ENCODE measurements at places on chromosomes 7 and 10.

DNA sequence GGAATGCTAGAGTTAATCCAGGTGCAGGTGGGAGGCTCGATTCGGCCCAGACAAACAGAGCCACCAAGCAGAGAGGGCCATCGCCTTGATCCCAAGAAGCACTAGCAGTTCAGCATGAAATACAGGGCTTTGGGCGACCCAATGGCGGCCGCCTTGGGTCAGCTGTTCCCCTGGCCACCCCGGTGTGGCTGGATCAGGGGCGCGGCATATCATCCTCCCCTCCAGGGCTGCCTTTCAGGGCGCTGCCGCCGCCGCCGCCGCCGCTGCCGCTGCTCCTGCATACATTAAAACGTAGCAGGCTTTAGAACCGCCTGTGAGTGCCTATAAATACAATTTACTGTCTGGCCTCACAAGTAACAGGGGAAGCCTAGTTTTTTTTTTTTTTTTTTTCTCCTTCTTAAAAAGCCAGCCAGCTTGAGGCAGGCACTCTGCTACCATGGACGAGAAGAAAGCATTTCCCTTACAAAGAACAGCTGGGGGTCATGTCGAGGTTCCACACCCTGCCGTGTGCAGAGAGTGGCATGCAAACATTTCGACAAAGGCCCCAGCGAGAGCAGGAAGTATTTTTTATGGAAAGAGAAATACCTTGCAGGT is 57.7 kb upstream of the EFCAB10 start:
- DNase-seq, result no peak

GRCh38 chr10:4109469-4109868 is 324.5 kb upstream of the KLF6 start:
- no peak for DNase-seq

DNA sequence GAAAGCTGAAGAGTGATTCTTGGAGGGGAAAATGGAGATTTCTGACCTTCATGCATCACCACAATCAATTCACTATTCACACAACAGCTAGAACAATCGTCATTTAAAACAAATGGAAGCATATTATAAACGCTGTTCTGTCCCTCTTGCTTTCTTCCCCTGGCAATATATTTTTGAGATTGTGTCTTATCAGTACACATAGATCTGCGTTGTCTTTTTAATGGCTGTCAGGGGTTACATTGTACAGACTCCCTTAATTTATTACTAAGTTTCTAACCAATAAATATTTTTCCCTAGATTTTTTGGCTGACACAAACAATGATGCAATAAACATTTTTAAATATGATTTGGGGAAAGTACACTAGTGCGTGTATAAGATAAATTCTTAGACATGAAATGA is 1115.7 kb upstream of the C7orf33 start:
- DNase-seq, result no peak

DNA sequence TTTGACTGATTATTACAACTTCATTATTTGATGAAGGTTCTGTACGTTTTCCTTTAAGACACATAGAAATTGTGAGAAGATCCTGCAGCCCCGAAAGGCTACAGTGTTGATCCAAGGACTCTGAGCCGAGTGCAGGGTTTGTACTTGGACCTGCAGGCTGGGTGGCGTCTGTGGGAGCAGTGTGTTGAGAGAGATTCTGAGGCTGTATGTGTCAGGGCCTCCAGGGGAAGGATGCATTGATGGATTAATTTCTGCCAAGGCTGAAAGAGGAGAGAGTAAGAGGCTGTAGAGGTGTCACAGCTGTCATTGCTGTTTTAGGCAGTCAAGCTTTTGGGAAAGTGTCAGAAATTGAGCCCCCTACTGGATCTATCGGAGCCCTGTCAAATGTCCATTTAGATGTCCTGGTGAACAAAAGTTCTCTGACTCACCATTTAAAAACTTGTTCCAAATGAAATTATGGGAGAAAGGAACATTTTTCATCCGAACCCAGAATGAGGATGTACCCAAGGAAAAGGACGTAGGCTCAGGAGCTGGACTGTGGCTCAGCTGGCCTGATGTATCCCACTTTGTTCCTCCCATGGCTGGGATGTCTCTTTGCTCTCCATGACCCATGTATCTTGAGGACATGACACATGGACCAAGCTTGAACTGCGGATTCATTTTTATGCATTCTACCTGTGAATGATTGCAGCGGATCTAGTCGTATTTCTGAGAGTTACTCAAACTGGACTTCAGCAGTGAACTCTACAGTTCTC is 102.2 kb downstream of the TCF7L2 start:
- DNase-seq, result peak; percentile 16

DNA sequence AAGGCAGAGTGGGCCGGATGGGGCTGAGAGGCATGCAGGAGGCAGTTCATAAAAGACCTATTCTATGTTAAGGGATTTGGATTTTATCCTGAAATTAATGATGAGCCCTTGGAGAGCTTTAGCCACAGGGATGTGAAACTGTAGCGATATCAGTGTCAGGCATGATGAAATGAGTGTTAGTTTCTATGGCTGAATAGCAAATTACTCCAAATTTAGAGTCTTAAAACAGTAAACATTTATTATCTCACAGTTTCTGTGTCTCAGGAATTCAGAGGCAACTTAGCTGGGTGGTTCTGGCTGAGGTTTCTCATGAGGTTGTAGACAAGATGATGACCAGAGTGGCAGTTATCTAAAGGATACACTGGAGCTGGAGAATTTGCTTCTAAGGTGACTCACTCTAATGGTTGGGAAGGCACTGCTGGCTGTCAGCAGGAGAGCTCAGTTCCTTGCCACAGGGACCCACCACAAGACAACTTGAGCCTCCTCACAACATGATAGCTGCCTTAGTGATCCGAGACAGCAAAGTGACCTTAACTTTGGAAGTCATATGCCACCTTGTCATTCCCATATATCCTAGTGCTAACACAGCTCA is 36.7 kb upstream of the SFTPD start:
- DNase-seq, result no peak

- DNase-seq, result no peak
Measured at GRCh38 chr7:64113981-64114380, 68.7 kb downstream of the ZNF727 start.

- no peak for DNase-seq
Measured at GRCh38 chr7:21106296-21106732, 319.6 kb upstream of the SP8 start.

- no peak for DNase-seq
Measured at GRCh38 chr10:12750526-12751201, 250.8 kb downstream of the CCDC3 start.

GRCh38 chr10:5533098-5533731 is 8.5 kb downstream of the CALML3 start:
- no peak for DNase-seq

DNA sequence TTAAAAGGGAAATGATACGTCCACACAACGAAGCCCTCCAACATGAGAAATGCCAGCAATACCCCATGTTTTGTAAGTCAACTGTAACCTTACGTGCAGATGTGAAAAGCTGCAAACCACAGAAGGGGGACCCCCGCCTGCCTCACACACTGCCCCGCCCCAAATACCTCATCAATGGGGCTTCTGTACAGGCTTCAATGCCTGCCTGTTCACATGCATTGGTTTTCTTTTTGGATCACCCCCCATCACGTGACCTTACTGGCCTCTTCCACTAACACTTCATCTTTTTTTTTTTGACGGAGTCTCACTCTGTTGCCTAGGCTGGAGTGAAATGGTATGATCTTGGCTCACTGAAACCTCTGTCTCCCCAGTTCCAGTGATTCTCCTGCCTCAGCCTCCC is 224.0 kb downstream of the TNS3 start:
- no peak for DNase-seq

- no peak for DNase-seq
Measured at GRCh38 chr10:117399341-117400196, 24.3 kb upstream of the PDZD8 start.

- DNase-seq, result no peak
Measured at GRCh38 chr7:107594961-107595737, 15.1 kb downstream of the BCAP29 start.

DNA sequence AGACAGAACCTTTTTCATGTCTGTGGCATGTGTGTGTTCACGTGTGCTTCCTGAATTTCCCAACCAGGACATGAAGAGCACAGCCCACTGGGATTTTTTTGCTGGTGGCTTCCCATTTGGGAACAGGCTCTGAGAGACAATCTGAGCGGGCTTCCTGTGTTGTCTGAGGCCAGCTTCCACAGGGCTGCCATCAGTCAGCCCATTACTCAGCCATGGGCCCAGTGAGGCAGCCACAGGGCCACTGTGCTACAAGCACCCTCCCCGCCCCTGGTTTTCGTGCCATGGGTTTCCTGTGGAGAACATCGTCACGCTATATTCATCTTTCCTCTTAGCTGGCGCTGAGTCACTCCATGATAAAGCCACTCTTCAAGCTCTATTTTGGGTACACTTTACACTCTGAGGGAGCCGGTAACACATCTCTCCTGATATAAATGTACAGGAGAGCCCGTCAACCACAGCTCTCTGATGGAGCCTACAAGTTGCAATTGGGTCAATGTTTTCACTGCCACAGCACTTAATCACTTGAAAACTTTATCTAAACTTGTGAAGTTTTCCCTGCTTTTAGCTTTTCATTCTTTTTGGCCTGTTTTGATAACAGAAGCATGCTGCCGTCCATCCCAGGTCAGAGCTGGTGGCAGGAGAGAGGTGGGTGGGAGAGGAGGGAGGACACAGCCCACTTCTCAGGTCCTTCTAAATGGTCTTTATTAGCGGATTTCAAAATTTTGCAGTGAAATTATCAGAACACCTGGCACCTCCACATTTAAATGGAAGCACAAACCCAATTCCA is 96.9 kb downstream of the HIPK2 start:
- no peak for DNase-seq

DNA sequence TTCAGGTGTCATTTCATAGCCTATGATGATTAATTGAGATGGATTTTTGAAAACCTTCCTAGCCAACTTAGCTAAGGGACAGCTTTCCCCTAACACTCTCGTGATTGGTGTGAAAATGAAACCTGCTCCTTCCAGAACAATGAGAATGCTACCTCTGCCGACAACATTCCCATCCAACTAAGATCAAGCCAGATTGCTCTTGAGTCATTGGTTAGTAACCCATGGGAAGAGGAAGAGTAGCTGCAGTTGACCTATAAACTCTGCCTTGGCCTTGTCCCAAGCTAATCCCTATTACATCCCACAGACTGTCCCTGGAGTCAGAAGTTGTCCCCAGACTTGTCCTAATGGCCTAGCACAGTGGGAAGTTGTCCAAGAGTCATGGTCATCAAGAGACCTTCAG is 80.5 kb upstream of the SVIL start:
- no peak for DNase-seq

DNA sequence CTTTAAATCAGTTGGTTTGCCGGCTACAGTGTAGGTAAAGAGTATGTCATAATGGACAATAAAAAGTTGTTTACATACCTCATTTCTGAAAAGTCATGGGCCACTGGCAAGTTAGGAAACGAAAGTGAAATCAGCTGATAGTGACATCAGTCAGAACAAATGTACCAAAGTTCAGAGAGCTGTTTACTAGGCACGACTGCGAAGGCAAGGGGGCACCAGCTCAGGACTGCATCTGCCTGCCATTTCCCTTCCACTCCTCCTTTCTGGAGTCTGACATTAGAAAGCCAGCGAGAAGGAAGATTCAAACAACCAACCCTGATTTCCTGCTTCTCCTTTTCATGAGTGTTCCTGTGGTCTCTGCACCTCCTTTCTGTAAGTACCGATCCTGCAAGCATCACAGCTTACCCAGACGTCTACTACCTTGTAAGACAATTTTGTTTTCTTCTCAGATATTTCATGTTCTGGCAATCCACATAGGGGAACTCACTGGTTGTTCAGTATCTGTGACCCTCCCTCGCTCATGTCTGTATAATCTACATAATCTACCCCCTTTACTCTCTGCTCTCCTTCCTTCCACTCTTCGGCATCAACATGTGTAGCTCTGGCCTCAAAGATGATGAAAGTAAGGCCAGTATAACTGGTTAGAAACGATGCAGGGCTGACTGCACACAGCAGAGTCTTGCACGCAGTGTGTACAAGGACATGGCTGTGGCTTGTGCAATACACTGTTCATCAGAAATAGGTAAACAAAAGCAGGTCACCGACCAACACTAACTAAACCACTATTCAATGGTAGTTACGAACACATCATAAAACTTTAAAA is at the start of gene TMEM140:
TMEM140 (plus strand) TSS at position 174 of the 823 bp plus-strand sequence. CDS start 16,370 bp downstream, outside the sequence.
- peak; percentile 18 for DNase-seq

- no peak for DNase-seq
Measured at GRCh38 chr7:156419782-156420181, 220.8 kb upstream of the RNF32 start.

DNA sequence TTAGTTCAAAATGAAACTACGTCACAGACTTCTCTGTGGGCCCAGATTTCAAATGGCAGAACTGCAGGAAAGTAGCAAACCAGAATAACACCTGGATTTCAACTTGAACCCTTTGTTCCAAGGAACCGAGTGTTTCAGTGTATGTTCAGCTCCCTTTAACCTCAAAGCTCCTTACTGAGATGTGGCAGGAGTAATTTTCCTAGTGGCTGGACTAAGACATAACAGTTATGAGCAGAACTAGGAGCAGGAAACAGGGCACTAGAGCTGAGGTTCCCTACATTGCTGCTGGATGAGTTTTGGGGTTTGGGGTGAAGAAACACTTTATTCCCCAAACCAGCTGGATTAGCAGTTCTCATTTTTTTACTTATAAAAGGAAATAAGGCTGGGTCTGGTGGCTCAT is 50.1 kb downstream of the NSUN6 start:
- DNase-seq, result no peak

DNA sequence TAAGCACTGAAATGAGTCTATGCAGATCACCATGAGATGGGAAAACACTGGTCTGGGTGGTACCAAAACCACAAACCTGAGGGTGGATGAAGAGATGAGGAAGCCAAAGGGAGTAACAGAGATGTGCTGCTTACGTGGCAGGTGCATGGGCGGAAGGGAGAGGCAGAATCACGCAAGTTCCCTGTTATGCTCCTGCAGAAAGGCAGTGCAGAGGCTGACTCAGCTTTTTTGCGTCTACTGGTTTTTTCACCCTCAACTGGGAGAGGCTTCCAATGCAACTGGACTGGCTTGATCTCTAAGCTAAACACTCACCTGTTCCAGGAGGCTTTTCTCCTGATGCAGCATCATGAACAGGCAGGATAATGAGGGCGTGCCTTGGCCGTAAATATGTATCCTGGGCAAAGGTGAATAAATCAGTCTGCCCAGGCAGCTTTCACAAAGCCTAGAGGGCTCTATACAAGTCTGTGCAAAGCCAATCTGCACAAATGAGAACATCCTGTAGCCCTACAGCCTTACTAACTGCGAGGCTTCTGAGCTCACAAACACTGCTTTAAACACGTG is 95.4 kb upstream of the AFAP1L2 start:
- no peak for DNase-seq

DNA sequence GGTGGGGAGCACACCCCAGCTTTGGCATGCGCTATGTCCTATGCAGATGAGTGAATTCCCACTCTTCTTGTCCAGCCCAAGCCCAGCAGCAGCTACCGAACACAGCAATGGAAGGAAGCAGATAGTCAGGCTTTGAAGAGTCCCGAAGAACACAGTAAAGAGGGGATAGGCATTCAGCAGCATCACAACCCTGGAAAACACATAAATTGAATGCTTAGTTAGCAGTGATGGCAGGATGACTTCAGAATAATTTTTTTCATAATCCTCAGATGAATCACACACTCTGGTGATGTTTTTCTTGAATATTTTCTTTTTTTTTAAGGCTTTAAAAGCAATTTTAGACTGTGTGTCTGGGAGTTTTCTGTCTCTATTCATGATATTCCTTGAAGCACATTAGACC is 95.8 kb downstream of the CFAP58 start:
- DNase-seq, result no peak
